ENCODE measurements at places on chromosomes 5 and 9.

GRCh38 chr9:19947996-19948395 lies 159.2 kb upstream of the SLC24A2 start:
- no peak overlapping the region for H3K4me3 ChIP-seq
- peaks cover 4% of the 10 kb centered on the region for H3K4me1 ChIP-seq
- H3K27ac ChIP-seq, result no peak overlapping the region

GRCh38 chr5:121024416-121025311 lies 560.6 kb downstream of the PRR16 start:
- no peak overlapping the region for H3K4me3 ChIP-seq
- H3K4me1 ChIP-seq, result no peaks in the 10 kb centered on the region
- H3K27ac ChIP-seq, result no peak overlapping the region
- H3K27me3 ChIP-seq, result no peaks in the 10 kb centered on the region
- DNase-seq, result no peak
- H3K36me3 ChIP-seq, result no peaks in the 10 kb centered on the region

GRCh38 chr5:178826216-178826615 lies 33.5 kb upstream of the ZNF354B start:
- no peaks in the 10 kb centered on the region for H3K27me3 ChIP-seq
- H3K4me3 ChIP-seq, result no peak overlapping the region
- no peaks in the 10 kb centered on the region for H3K36me3 ChIP-seq
- no peak overlapping the region for H3K27ac ChIP-seq

DNA sequence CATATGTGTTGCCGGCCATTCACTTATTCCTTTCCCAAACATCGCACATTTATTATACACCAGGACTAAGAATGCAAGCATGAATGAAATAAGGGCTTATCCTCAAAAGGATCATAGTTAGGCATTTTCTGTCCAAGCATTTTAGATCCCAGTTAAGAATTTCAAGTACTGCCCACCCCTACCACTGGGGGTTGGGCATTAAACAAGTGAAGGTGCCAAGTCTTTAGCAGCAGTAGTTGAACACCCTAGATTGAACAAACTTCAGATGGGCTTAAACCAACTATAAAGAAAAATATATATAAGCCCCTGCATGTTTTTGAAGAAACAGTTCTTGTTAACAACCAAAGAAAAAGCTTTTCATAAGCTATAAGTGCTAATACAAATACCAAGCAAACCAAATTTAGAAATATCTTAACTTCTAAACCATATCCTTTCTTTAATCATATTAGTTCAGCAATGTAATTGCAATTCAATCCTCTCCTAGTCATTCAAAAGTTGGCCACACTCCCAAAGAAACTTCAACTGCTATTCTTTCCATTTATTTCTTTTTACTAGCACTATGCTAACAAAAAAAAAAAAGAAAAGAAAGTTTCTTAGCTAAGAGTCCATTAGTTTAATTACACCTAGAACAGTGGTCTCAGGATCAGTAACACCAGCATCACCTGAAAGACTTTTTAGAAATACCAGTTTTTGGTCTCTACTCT lies 149.8 kb downstream of the MLLT3 start:
- DNase-seq, result no peak
- H3K4me1 ChIP-seq, result no peaks in the 10 kb centered on the region
- H3K4me3 ChIP-seq, result no peak overlapping the region

- no peaks in the 10 kb centered on the region for H3K27me3 ChIP-seq
- no peak for DNase-seq
- peaks cover 47% of the 10 kb centered on the region for H3K4me1 ChIP-seq
- no peak overlapping the region for H3K27ac ChIP-seq
- H3K36me3 ChIP-seq, result peaks cover 57% of the 10 kb centered on the region
- no peak overlapping the region for H3K4me3 ChIP-seq
These were observed 3.7 kb downstream of the CLTA start for GRCh38 chr9:36194326-36195000.

- H3K36me3 ChIP-seq, result no peaks in the 10 kb centered on the region
- H3K4me1 ChIP-seq, result no peaks in the 10 kb centered on the region
- no peaks in the 10 kb centered on the region for H3K27me3 ChIP-seq
These were observed 292.7 kb upstream of the TARS1 start for GRCh38 chr5:33148076-33148513.

DNA sequence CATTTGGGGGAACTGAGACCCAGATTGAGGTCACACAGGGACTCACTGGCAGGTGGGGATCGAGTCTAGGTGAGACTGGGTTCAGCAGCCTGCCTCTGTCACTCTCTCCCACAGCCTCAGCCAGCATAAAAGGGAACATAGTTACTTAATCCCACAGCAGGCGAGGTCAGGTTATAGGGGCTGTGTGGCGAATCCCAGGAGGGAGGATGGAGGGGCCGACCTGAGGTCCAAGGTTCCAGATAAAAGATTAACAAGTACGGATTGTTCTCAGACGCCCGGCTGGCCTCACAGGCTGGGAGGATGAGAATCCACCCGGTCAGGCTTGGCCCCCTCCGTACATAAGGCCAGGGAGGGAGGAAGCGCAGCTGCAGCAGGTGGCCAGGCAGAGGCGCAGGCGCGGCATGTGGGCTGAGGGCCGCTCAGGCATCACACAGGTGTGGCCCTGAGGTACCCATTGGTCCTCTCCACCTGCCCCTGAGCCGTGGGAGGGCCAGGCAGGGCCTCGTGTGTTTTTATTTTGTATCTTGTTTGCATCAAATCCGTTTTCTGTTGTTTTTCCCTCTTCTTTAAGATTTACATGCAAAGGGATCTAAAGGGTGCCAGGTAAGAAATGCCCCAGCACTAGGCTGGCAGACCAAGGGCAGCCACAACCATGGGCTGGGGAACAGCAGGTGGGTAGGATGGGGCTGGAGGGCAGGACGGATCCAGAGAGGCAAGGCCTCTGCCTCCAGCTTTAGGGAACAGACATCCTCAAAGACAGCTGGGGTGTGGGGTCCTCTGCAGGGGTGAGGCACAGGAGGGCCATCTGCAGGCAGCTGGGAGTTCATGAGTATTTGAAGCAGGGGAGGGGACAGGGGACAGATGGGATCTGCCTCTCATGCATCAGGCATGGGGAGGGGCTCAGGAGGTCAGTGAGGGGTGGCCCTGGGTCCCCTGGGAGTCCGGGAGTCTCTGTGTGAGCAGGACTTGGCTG lies 3.6 kb downstream of the SUSD3 start:
- H3K4me3 ChIP-seq, result peak overlapping the region; percentile 90
- H3K27me3 ChIP-seq, result no peaks in the 10 kb centered on the region
- H3K27ac ChIP-seq, result peak overlapping the region; percentile 96
- peaks cover 55% of the 10 kb centered on the region for H3K4me1 ChIP-seq
- peaks cover 35% of the 10 kb centered on the region for H3K36me3 ChIP-seq
- DNase-seq, result no peak

DNA sequence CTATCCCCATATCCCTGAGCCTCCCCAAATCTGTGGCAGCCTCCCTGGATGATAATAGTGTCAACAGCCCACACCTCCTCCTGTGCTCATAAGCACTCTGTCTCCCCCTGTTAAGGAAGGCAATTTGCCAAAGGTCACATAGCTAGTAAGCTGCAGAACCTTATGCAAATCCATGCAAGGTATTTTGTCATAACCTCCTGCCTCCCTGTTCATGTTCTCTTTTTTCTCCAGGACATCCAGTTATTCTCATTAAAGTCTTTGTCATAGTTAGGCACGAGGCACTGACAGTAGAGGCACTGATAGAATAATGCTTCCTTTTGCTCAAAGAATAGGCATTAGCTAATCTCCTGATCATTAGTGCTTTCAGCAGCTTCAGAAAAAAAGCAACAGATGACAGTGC lies 10.2 kb upstream of the AUH start:
- no peak overlapping the region for H3K27ac ChIP-seq
- no peaks in the 10 kb centered on the region for H3K27me3 ChIP-seq
- H3K4me1 ChIP-seq, result peaks cover 16% of the 10 kb centered on the region

- H3K4me1 ChIP-seq, result peaks cover 2% of the 10 kb centered on the region
- H3K27me3 ChIP-seq, result no peaks in the 10 kb centered on the region
- no peak overlapping the region for H3K4me3 ChIP-seq
- no peak overlapping the region for H3K27ac ChIP-seq
These were observed 9.4 kb downstream of the DMAC1 start for GRCh38 chr9:7790022-7790818.

GRCh38 chr9:134678206-134678605 lies 36.6 kb downstream of the COL5A1 start:
- no peak for DNase-seq
- H3K36me3 ChIP-seq, result no peaks in the 10 kb centered on the region
- H3K4me3 ChIP-seq, result no peak overlapping the region
- H3K27ac ChIP-seq, result no peak overlapping the region
- no peaks in the 10 kb centered on the region for H3K27me3 ChIP-seq

DNA sequence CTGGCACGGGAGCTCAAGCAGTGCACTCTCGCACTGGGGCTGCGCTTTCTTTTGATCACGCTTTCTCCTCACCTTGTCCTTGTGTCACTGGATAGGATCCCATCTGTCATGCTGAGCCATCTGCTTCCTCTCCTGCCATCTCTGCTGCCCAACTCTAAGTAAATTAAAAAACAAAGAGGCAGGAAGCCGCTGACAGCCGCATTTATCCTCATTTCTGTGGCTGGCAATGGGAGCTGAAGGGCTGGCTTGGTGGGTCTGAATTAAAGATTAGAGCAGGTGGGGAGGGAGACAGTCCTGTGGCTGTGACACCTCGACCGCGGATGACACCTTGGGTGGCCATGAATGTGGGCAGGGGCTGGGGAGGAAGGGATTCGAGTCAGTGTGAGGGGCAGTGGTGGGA lies 159.2 kb upstream of the ALDH1B1 start:
- no peak overlapping the region for H3K27ac ChIP-seq
- peaks cover 4% of the 10 kb centered on the region for H3K27me3 ChIP-seq
- H3K4me1 ChIP-seq, result peaks cover 1% of the 10 kb centered on the region
- H3K36me3 ChIP-seq, result no peaks in the 10 kb centered on the region
- DNase-seq, result no peak

- no peak overlapping the region for H3K4me3 ChIP-seq
- H3K4me1 ChIP-seq, result peaks cover 7% of the 10 kb centered on the region
- H3K36me3 ChIP-seq, result peaks cover 7% of the 10 kb centered on the region
- H3K27ac ChIP-seq, result no peak overlapping the region
- no peak for DNase-seq
These were observed 42.4 kb downstream of the CWC27 start for GRCh38 chr5:64811050-64811640.

- no peak for DNase-seq
- H3K36me3 ChIP-seq, result no peaks in the 10 kb centered on the region
- no peak overlapping the region for H3K4me3 ChIP-seq
- peaks cover 80% of the 10 kb centered on the region for H3K27me3 ChIP-seq
- H3K4me1 ChIP-seq, result no peaks in the 10 kb centered on the region
These were observed 8.9 kb downstream of the NR2F1-AS1 start for GRCh38 chr5:93572101-93572607.

GRCh38 chr9:111828193-111828592 lies 33.5 kb upstream of the SHOC1 start:
- peaks cover 5% of the 10 kb centered on the region for H3K27me3 ChIP-seq
- no peaks in the 10 kb centered on the region for H3K36me3 ChIP-seq
- H3K4me1 ChIP-seq, result no peaks in the 10 kb centered on the region
- H3K4me3 ChIP-seq, result no peak overlapping the region

DNA sequence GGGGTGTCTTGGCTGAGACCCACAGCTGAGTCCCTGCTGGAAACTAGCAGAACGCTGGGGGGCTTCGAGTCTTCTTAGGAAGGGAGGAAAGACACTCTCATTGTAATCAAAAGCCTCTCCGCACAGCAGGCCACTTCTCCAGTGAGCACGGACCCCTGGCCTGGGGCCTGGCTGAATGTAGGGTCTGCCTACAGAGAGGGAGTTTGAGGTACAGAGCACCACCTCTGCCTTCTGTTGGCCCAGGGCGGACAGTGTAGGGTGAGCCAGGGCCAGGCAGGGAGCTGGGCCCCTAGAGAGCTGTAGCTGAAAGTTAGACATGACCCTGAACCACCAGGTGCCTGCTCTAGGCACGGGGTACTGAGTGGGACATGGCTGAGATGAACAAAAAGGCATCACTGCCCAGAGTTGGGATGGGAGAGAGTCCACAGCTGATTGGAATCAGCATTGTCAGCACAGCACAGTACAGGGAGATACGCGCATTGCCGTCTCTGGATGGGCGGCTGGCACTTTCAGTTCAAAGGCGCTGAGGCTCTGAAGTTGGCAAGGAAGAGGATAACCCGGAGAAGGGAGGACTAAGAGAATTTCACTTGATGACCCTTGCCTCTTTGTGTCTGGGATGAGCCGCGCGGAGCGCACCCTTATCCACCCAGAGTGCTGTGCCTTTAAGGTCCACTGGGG lies 363 bp upstream of the SLC25A48 start:
- no peak for DNase-seq
- H3K4me1 ChIP-seq, result no peaks in the 10 kb centered on the region
- H3K27me3 ChIP-seq, result peaks cover 28% of the 10 kb centered on the region
- H3K27ac ChIP-seq, result no peak overlapping the region

- H3K4me1 ChIP-seq, result peaks cover 3% of the 10 kb centered on the region
- no peak overlapping the region for H3K27ac ChIP-seq
- no peak overlapping the region for H3K4me3 ChIP-seq
- H3K27me3 ChIP-seq, result peaks cover 27% of the 10 kb centered on the region
These were observed 13.9 kb upstream of the NAA35 start for GRCh38 chr9:85927076-85927475.

GRCh38 chr9:13990331-13990730 lies 323.6 kb downstream of the NFIB start:
- H3K27me3 ChIP-seq, result no peaks in the 10 kb centered on the region
- H3K4me3 ChIP-seq, result no peak overlapping the region
- no peak overlapping the region for H3K27ac ChIP-seq
- H3K36me3 ChIP-seq, result no peaks in the 10 kb centered on the region
- H3K4me1 ChIP-seq, result no peaks in the 10 kb centered on the region

DNA sequence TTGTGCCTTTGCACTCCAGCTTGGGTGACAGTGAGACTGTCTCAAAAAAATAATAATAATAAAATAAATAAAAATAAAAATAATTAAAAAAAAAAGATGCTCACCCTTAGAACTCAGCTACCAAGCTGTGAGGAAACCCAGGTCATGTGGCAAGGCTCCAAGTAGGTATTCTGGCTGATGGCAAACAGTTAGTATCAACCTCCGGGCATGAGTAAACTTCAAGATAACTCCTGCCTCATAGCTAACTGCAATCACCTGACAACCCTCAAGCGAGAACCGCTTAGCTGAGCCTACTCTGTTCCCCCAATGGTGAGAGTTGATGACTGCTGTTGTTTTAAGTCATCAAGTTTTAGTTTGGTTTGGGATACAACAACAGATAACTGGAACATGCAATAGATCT lies 6.1 kb upstream of the SLC44A1 start:
- peaks cover 35% of the 10 kb centered on the region for H3K27me3 ChIP-seq
- H3K36me3 ChIP-seq, result no peaks in the 10 kb centered on the region
- peaks cover 3% of the 10 kb centered on the region for H3K4me1 ChIP-seq
- H3K27ac ChIP-seq, result no peak overlapping the region
- no peak for DNase-seq

GRCh38 chr5:174329738-174330137 lies 284.2 kb downstream of the NSG2 start:
- H3K27me3 ChIP-seq, result peaks cover 1% of the 10 kb centered on the region
- DNase-seq, result no peak
- H3K4me1 ChIP-seq, result peaks cover 1% of the 10 kb centered on the region
- no peaks in the 10 kb centered on the region for H3K36me3 ChIP-seq
- H3K27ac ChIP-seq, result no peak overlapping the region

GRCh38 chr9:134438195-134438788 lies 112.0 kb downstream of the RXRA start:
- no peak overlapping the region for H3K4me3 ChIP-seq
- no peaks in the 10 kb centered on the region for H3K36me3 ChIP-seq
- H3K4me1 ChIP-seq, result no peaks in the 10 kb centered on the region
- DNase-seq, result no peak

- no peaks in the 10 kb centered on the region for H3K27me3 ChIP-seq
- no peak for DNase-seq
- H3K36me3 ChIP-seq, result no peaks in the 10 kb centered on the region
- no peaks in the 10 kb centered on the region for H3K4me1 ChIP-seq
These were observed 159.1 kb upstream of the PPP2R2B start for GRCh38 chr5:147037515-147038205.

GRCh38 chr9:128082151-128082550 lies 14.1 kb downstream of the SLC25A25 start:
- no peak overlapping the region for H3K4me3 ChIP-seq
- no peak overlapping the region for H3K27ac ChIP-seq
- no peaks in the 10 kb centered on the region for H3K27me3 ChIP-seq

Measured in activated T-helper 2 cell treated with anti-CD3 and anti-CD28 coated beads, Interferon-gamma antibody, Interleukin-2, Interleukin-4, amounts not matched to agents 10 μg/mL and 5 μg/mL and 100 μg/mL, durations not matched to agents 14 hours and 24 hours and 36 hours (primary cell).